ENCODE measurements at places on chromosomes 12 and 14. TPM values are rescaled to one million over a fixed set of nuclear protein-coding genes. Genes with fewer than 3 reads are reported as not detected.

DLGAP5 gene
- total RNA-seq = not detected

IFNG-AS1 gene
- not detected for total RNA-seq

SLC35F4 gene
- not detected for total RNA-seq

BMP4 gene
- 8.3 TPM for total RNA-seq

LMNTD1 gene
- total RNA-seq = 1.3 TPM

AGAP2 gene
- 0.33 TPM for total RNA-seq

DTX1 gene
- total RNA-seq = 17.5 TPM

CCNK gene
- 9.6 TPM for total RNA-seq

PRB4 gene
- total RNA-seq = not detected

SBNO1 gene
- total RNA-seq = 11.4 TPM

KCNJ8 gene
- total RNA-seq = 26.2 TPM

CDKN1B gene
- total RNA-seq = 11.9 TPM

CLEC4D gene
- not detected for total RNA-seq

GPRC5D gene
- total RNA-seq = not detected

CSRP2 gene
- 19.7 TPM for total RNA-seq

C1QL4 gene
- not detected for total RNA-seq

ABCD2 gene
- total RNA-seq = 2.0 TPM

SLC5A8 gene
- total RNA-seq = not detected

PLCZ1 gene
- total RNA-seq = not detected

KRT6C gene
- not detected for total RNA-seq

KRT2 gene
- not detected for total RNA-seq

RERG gene
- total RNA-seq = 10.9 TPM

DCN gene
- total RNA-seq = 301 TPM

RAB35 gene
- total RNA-seq = 7.0 TPM

TSPAN19 gene
- total RNA-seq = not detected

AQP2 gene
- not detected for total RNA-seq

RFLNA gene
- not detected for total RNA-seq

AP5M1 gene
- total RNA-seq = 17.8 TPM

TC2N gene
- total RNA-seq = 168 TPM

NANOG gene
- 2.3 TPM for total RNA-seq

MIP gene
- total RNA-seq = not detected

GYS2 gene
- total RNA-seq = not detected

All from body of pancreas (tissue), 4 donors.